Erythroblast (primary cell): ENCODE measurements at places on chromosomes 7 and 10.

GRCh38 chr10:72081210-72081609, 7.1 kb downstream of the SPOCK2 start:
- no peak for DNase-seq

DNA sequence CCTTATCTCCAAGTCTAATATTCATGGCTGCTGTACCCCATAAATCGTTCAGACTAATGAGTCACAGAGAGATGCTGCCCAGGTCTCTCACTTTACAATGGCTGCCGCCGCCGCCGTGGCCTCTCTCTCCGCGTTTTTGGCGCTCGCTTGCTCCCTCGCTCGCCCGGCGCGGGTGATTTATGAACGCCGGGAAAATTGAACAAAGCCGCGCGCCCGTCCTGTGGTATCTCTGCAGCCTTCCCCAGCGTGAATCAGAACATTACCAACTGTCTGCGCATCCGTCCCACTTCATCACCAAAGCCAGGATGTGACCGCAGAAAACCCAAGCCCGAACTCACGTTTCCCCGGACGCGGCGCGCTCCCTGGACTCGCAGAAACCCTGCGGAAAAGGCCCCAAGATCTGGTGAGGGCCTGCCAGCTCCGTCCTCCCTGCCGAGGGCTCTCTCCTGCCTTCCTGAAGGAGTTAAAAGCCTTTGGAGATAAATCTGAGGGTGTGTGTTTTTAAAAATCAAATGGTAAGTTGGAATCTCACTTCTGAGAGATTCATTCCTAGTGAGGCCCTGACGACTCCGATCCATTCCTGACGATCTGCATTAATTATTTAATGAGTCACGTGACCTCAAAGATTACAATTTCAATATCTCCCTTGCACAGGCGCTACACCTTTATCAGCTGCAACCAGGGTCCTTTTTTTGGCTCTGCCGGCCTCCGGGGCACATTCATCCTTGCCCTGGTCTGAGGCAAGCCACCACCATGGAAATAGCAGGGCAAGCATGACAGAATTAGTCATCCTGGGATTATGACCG, 6.3 kb downstream of the HOXA4 start:
- no peak for DNase-seq

GRCh38 chr7:6917258-6917657, 91.2 kb upstream of the CCZ1B start:
- DNase-seq, result no peak

GRCh38 chr7:15558756-15559155, 3.1 kb downstream of the AGMO start:
- DNase-seq, result no peak

DNA sequence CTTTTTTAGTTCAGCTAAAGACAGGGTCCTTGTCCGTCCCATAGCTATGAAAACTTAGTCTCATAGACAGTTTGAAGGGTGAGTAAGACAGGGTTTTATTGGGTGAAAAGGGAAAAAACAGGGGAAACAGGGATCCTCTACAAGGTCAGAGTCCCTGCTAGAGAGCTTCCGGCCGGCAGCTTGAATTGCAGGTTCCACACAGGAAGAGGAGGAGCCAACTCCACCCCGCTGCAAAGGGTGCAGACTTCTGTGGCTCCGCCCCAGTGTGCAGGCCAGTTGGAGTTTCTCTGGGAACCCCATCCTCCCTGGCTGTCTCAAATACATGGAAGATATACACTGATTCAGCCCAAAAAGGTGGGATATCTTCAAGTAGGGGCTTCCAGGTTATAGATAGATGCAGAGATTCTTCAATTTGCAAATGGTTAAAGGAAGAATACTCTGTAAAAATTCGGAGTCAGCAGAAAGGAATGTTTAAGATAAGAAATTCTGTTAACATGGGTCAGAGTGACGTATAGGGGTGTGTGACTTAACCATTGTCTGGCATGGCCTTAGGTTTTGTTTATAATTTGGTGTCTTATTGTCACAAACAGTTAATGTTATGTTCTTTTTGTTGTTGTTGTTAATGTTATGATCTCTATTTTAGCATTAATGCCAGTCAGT, 34.6 kb upstream of the HECW1 start:
- DNase-seq, result no peak

DNA sequence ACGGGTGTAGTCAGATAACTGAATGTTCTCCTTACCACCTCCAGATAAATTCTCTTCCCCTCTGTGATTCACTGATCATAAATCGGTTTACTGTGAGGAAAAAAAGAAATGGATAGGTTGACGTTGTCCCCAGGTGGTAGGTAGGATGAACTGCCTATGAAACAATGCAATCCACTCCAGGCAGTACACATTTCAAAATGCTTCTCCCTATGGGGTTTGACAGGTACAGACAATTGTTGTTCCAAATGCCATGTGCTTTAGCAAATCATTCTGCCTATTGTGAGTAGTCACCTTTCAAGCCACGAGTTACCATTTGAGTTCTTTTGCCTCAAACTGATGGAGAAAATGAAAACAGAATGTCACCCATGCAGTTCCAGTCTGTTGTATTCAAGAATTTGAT, 21.8 kb downstream of the VIM start:
- no peak for DNase-seq

DNA sequence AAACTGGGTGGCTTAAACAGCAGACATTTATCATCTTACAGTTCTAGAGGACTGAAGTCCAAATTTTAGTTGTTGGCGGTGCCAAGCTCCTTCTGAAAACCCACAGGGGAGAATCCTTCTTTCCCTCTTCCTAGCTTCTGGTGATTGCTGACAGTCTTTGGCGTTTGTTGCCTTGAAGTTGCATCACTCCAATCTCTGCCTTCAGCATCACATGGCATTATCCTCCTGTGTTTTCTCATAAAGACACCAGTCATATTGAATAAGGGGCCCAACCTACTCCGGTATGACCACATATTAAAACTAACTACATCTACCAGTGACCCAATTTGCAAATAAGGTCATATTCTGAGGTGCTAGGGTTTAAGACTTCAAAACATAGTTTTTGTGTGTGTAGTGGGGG, 472.1 kb upstream of the IGFBP3 start:
- DNase-seq, result no peak

DNA sequence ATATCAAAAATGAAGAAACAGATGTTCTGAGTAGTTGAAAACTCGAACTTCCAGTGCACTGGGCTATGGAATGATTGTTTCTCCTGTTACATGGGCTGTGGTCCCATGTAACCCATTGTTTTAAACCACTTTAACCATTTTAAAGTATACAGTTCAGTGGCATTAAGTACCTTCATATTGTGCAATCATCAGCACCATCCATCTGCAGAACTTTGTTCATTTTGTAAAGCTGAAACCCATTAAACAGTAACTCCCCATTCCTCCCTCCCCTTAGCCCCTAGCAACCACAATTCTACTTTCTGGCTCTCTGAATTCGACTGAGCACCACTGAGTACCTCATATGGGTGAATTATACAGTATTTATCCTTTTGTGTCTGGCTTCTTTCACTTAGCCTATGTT, 217.4 kb downstream of the LRMDA start:
- no peak for DNase-seq
